Fibroblast of lung (primary cell): ENCODE measurements at places on chromosomes 4 and X.

DNA sequence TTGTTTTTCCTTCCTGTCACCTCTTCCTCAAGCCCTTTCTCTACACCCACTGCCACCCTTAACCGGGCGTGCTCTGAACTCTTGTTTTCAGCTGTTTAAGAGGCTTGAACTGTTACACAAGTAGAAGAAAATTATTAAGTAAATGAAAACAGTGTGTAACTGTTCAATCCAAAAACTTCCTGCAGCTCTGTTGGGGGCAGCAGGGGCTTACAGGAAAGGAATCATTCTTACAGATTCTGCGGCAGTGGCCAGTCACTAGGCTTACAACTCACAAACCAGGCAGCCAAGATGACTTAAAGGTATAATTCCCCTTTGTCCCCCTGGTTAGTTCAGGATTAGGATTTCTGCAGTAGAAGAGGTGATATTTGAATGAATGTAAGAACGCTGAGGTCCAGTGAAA, 70.2 kb upstream of the ETNPPL start:
- DNase-seq = no peak
- H3K27ac ChIP-seq = no peak overlapping the region
- H3K36me3 ChIP-seq = no peaks in the 10 kb centered on the region
- H3K4me1 ChIP-seq = no peaks in the 10 kb centered on the region
- H3K4me3 ChIP-seq = no peak overlapping the region

GRCh38 chr4:172631832-172632231, 536.8 kb upstream of the GALNT7 start:
- H3K4me1 ChIP-seq = no peaks in the 10 kb centered on the region
- no peaks in the 10 kb centered on the region for H3K27me3 ChIP-seq
- H3K36me3 ChIP-seq = no peaks in the 10 kb centered on the region
- no peak overlapping the region for H3K27ac ChIP-seq

- DNase-seq = no peak
- no peaks in the 10 kb centered on the region for H3K27me3 ChIP-seq
- no peak overlapping the region for H3K4me3 ChIP-seq
- no peak overlapping the region for H3K27ac ChIP-seq
These were observed 67.9 kb downstream of the KLHL8 start for GRCh38 chr4:87152310-87153041.

GRCh38 chr4:85910985-85911384, 436.0 kb downstream of the ARHGAP24 start:
- H3K4me3 ChIP-seq = no peak overlapping the region
- no peaks in the 10 kb centered on the region for H3K4me1 ChIP-seq
- H3K27ac ChIP-seq = no peak overlapping the region
- no peaks in the 10 kb centered on the region for H3K36me3 ChIP-seq

- no peaks in the 10 kb centered on the region for H3K27me3 ChIP-seq
- DNase-seq = no peak
- H3K4me1 ChIP-seq = no peaks in the 10 kb centered on the region
These were observed 32.7 kb upstream of the NKRF start for GRCh38 chrX:119638725-119639471.
